ENCODE measurements at places on chromosomes 7 and 10. TPM values are rescaled to one million over a fixed set of nuclear protein-coding genes. Genes with fewer than 3 reads are reported as not detected.

HEPACAM2 gene
- total RNA-seq, result not detected

C7orf33 gene
- not detected for total RNA-seq

LYZL2 gene
- not detected for total RNA-seq

PTPN20 gene
- total RNA-seq, result 0.74 TPM

PCDH15 gene
- total RNA-seq, result not detected

SNCG gene
- 265 TPM for total RNA-seq

OPALIN gene
- total RNA-seq, result not detected

KIF5B gene
- 116 TPM for total RNA-seq

DRGX gene
- not detected for total RNA-seq

SUN3 gene
- total RNA-seq, result not detected

ASL gene
- total RNA-seq, result 24.3 TPM

STEAP1B gene
- 2.6 TPM for total RNA-seq

ZNF736 gene
- 11.6 TPM for total RNA-seq

LIPF gene
- total RNA-seq, result not detected

CUBN gene
- total RNA-seq, result 3.5 TPM

MET gene
- 18.4 TPM for total RNA-seq

TRUB1 gene
- 5.2 TPM for total RNA-seq

TMEM236 gene
- 3.0 TPM for total RNA-seq

BAIAP2L1 gene
- total RNA-seq, result 4.6 TPM

BTBD16 gene
- not detected for total RNA-seq

FRMD4A gene
- total RNA-seq, result 188 TPM

ZDHHC16 gene
- total RNA-seq, result 28.0 TPM

RET gene
- total RNA-seq, result 0.64 TPM

TMEM139 gene
- 3.7 TPM for total RNA-seq

TRIM50 gene
- 0.71 TPM for total RNA-seq

THSD7A gene
- total RNA-seq, result 6.0 TPM
